Mucosa of gallbladder (tissue), 1 donor: ENCODE measurements at places on chromosomes 1 and 21.

GRCh38 chr1:31095298-31095981 is 29.9 kb upstream of the PUM1 start:
- no peak for DNase-seq

DNA sequence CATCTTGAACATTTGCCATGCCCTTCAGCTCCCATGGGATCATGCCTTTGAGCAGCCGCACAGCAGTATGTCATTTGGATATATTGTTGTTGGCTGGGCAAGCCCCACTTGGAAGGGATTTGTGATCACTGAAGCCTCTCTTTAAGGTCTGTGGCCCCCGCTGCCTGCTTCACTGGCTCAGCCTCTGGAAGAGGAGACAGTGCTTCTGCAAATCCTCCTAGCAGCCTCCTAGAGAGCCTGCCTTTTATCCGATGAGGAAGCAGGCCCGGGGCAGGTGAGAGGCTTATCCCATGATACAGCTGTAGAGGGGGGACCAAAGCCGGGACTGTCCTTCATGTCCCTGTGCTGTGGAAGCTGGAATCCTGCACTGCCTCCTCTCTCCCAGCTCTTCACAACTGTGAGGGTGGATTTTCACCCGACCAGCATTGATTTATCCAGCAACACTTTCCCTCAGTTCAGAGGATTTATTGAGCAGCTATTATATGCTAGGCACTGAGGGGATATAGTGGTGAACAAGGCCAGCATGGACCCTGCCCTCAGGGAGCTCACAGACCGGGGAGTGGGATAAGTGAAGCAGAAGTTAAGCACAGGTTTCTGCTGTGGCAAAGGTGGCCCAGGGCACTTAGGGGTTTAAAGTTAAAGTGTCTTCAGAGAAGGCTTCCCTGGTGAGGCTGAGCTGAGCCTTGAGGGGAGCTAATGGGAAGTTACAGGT is 3.9 kb downstream of the TMEM61 start:
- no peak for DNase-seq

- no peak for DNase-seq
Measured at GRCh38 chr1:7781501-7781900, 2.6 kb upstream of the PER3 start.

GRCh38 chr21:37281993-37282392 is 14.9 kb upstream of the VPS26C start:
- no peak for DNase-seq
